Activated T-helper 17 cell treated with anti-CD3 and anti-CD28 coated beads, Interleukin-2, amount 50 U/mL, for 72 hours (primary cell): ENCODE measurements at places on chromosomes 13 and 19. TPM values are rescaled to one million over a fixed set of nuclear protein-coding genes. Genes with fewer than 3 reads are reported as not detected.
A peak's percentile ranks its signal among the peaks of the same experiment; 100 is the strongest.

DNA sequence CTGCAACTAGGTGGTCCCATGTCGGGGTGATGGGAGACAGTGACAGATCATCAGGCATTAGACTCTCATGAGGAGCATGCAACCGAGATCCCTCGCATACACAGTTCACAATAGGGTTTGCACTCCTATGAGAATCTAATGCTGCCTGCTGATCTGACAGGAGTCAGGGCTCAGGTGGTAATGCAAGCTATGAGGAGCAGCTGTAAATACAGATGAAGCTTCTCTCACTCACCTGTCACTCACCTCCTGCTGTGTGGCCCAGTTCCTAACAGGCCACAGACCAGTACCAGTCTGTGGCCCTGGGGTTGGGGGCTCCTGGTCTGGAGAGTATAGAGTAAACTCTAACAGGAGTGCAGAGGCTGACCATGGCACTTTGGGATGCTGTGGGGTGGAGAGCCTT lies 209.2 kb downstream of the DLEU7 start:
- ATAC-seq = no peak

GRCh38 chr13:73757481-73758233 lies 376.5 kb downstream of the KLF12 start:
- ATAC-seq = peak; percentile 26

GRCh38 chr13:66859078-66859477 lies 371.1 kb downstream of the PCDH9 start:
- no peak for ATAC-seq

TSHZ3 gene
- 1.2 TPM for total RNA-seq

GRCh38 chr19:40923934-40924391 lies 41.9 kb upstream of the CYP2A7 start:
- no peak for ATAC-seq

GRCh38 chr19:18964121-18964520 lies 23.1 kb upstream of the HOMER3 start:
- ATAC-seq = no peak

TRPC4 gene
- total RNA-seq = not detected

- no peak for ATAC-seq
Measured at GRCh38 chr13:95588721-95589120, 36.2 kb downstream of the CLDN10 start.
